ENCODE measurements at places on chromosomes 16 and 17.

- DNase-seq, result no peak
Observed at GRCh38 chr16:67339453-67339852, 12.8 kb downstream of the LRRC36 start.

- DNase-seq, result no peak
Observed at GRCh38 chr17:5592382-5592781, 8.1 kb upstream of the NLRP1 start.

- DNase-seq, result no peak
Observed at GRCh38 chr16:272633-273546, 2.9 kb downstream of the RGS11 start.

DNA sequence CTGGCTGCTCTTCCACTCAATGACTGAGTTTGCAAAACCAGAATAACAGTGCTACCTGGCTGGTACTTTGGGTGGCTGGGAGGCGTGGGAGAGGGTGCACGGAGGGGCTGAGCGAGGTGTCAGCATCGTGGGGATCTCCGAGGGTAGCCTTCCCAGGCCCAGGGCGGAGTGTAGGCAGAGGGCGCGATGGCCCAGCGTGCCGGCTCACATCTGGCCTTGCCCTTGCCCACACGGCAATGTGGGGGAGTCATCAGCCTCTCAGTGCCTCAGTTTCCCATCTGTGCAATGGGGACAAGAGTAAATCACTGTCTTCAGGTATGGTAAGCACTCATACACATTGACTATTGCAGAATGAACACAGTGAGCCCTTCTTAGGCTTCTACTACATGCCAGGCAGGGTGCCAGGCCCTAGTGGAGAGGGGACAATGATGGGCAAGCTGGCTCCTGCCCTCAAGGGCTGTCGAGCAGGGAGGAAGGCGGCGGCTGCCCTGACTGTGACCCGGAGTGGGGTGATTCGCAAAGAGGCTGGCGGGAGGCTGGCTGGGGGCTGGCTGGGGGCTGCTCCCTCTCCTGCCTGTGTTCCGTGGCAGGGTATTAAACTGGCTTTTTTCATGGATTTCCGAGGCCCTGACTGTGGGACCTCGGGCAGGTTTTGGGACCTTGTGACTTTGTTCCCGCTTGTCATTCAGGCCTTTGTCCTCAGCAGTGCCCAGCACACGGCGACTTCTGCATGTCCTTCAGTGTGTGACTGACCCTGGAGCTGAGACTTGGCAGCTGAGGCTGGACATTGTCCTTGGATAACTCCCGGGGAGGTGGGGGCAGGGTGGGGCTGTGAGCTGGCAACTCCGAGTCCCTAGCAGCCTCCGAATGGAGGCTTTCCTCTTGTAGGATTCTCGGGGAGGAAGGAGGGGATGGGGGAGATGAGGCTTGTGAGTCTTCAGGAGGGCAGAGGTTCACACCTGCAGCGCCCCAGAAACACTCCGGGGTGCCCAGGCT is 243.1 kb downstream of the SEC14L1 start:
- DNase-seq, result no peak

- DNase-seq, result no peak
Observed at GRCh38 chr16:12659871-12660270, 143.8 kb downstream of the CPPED1 start.

DNA sequence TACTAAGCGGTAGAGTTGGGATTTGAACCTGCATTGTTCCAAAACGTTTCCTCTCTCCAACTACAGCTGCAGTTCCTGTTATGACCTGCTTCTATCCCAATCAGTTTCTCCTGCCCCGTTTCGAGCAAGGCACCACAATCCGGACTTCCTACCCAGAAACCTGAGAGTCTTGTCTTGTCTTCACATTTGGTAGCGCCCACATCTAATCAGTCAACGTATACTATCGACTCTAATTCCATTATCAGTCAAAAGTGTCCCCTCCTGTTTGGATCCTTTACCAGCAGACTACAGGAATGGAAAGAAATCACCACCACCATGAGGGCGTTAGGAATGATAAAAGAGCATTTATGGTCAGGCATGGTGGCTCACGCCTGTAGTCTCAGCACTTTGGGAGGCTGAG is 124.6 kb downstream of the AXIN2 start:
- DNase-seq, result no peak

- DNase-seq, result no peak
Observed at GRCh38 chr16:60945225-60945624, 1091.0 kb downstream of the CDH8 start.

DNA sequence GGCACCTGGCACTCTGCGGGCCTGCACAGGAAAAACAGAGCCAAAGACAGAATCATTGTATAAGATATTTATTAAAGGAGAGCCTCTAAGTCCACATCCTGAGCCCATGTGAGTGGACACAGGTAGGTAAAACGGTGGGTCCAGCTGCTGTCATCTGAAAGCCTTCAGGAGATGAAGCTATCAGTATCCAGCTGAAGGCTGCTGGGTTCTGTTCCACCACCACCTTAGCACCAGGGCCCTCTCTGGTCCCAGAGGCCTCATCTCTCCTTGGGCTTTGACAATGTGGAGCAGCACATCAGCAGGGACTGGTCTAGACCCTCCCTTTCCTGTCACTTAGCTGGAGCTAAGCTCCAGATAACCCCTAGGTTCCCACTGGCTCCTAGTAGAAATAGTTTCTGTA is 7.3 kb downstream of the TMEM106A start:
- no peak for DNase-seq

DNA sequence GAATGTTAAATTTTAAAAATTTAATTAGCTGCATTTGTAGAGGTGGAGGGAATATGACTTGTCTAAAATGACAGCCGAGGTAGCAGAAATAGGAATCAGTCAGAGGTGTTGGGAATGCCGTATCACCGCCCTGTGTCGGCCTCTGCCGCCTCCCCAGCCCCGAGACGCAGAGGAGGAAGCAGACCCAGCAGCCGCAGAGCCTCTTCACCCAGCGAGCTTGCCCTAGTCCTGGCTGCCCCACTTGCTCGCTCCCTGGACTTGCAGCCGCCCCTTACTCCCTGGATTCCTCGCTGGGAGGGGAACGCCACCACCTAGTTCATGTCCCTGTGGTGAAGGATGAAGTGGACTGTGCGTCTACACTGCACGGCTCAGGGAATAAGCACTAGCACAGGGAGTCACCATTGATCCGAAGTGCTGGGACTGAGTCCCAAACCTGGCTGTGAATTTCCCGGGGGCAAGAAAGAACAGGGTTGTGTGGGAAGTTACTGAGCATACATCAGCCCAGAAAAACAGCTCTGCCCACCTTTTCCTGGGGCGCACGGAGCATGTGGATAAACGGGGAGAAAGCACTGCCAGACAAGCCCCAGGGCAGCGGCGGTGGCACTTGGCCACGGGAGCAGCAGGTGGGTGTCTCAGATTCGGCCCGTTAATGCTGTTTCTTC is 76.8 kb downstream of the RPTOR start:
- no peak for DNase-seq

GRCh38 chr16:78623796-78624195 is 524.3 kb downstream of the WWOX start:
- DNase-seq, result no peak

- no peak for DNase-seq
Observed at GRCh38 chr17:39219647-39220154, 6.0 kb downstream of the STAC2 start.

DNA sequence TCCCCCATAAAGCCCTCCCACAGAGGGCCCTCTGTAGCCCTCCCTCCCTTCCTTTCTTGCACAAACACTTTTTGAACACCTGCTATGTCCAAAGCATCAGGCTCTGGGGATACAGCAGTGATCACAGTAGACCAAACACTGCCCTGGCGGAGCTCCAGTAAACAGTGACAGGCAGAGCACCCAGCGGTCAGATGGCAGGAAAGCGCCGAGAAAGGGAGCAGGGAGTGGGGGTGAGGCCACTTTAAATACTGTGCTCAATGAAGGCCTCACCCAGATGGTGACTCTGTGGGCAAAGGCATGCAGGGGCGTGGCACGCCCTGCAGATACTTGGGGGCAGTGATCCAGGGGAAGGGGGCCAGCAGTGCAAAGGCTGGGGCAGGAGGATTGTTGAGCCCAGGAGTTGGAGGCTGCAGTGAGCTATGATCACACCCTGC is 7.6 kb downstream of the PRR29 start:
- no peak for DNase-seq

DNA sequence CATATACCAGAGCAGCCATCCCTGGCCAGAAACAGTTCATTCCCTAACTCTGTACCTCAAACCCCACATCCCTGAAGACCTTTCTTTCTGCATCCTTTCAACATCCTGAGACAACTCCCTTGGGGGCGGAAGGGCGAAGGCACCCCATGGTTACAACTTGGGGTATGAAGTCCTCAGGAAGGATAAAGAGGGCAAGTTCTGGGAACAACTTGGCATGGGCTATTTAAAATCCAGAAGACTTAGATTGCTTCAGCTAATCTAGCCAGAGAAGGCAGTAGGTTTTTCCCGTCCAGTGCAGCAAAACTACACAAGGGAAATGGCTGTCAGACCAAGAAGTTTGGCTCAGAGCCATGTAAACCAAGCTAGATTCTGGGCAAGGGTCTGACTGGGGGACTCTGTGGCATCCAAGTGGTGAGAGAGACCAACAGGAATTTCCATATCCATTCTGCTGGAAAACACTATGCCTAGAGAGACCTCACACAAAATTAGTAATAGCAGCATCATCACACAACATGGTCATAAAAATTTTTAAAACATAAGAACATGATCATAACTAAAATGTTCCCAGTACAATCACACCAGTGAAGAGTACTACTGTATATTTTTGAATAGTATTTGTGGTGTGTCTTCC is 113.2 kb downstream of the CDYL2 start:
- DNase-seq, result no peak

DNA sequence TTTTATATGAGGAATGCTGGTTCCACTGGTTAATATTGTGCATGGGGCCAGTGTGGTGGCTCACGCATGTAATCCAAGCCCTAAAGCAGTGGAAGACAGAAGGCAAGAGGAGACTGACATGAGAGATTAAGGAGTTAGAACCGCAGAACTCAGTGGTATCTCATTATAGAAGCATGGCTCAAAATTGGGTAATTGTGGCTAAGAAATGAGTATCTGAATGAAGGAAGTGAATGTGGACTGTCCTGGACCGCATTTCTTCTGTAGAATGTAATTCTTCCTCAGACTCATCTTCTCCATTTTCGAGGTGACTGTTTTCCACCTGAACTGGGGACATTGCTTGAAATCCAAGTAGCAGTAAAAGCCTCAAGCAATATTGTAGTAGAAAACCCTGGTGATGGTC is 42.6 kb upstream of the CDR2 start:
- DNase-seq, result no peak

DNA sequence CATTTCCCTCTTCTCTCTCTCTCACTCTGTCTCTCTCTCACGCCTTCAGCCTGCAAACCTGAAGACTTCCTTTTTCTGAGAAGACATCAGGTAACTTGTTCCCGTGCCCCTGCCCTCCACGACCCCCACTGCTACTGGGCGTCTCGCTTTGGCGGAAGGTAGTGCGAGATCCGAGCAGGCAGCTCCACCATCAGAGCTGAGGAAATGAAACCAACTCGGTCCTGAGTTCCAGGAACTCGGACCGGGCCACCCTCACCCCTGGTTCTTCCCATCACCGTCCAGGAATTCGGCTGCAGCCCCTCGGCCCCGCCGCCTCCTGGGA is 585 bp downstream of the MLKL start:
- no peak for DNase-seq

- no peak for DNase-seq
Observed at GRCh38 chr17:73770115-73770848, 126.0 kb upstream of the SDK2 start.

DNA sequence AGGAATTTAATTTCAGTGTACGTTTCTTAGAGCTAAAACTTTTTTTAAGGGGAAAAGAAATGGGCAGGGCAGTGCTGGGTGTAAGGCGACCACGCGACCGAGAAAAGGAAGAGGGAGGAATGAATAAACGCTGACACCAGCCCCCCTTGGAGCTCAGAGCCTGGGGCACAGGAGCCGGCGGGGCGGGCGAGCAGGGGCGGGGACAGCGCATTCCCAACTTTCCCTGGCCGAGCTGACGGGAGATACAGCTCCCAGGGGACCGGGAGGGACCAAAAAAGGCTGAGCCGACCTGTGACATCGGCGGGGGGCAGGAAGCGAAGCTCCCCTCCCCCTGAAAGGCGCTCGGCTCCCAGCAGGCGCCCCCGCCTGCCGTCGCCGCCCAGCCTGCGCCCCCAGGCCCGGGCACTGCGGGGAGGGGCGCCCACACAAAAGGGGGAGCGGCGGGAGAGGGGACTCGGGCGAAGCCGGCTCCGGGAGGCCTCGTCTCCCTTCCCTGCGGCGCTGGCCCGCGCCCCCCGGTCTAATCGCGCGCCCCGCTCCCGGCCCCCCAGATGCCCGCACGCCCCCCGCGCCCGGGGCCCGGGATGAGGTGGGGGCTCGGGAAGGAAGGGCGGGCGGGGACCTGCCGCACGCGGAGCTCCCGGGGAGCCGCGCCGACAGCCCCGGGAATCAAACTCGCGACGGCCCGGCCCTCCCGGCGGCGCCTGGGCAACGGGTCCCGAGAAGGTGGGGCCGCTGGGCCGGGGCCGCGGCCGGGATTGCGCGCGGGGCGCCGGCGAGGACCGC is 622 bp downstream of the CUEDC1 start:
- DNase-seq, result no peak

- no peak for DNase-seq
Observed at GRCh38 chr16:54030451-54030850, 256.1 kb downstream of the IRX3 start.

DNA sequence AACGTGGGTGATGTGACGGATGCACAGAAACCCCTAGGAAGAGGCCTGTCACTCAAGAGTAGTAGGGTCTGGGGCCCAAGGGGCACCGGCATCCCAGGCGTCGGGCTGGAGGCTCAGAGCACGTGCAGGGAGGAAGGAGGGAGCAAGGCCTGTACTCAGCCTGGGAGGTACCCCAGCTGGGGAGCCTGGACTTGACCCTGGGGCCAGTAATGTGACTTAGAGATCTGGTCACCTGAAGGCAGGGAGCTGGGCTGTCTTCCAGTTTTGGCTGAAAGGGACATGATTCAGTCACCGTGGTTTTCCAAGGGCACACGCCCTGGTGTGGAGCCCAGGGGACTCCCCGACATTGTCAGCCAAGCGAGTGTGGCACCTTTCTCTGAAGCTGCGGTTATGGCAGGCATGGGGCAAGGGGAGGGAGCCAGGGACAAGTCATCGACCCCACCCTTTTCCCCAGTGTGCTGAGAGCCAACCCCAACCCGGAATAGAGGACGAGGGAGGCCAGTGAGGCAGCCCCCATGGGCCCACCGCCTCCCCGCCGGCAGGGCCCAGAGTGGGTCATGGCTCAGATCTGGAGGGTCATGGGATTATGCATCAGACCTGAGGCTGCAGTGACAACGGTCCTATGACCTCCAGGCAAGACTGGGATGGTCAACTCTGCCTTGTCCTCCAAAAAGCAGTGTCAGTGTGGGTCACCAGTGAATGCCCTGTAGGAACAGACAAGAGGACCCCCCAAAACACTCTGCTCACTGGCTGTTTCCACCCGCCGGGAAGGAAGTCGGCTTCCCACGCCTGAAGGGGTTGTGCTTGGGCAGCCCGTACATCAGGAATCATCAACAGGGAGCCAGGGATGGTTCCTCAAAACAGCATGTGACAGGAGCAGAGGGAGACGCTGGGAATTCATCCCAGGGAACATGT is 41.9 kb downstream of the MEAK7 start:
- DNase-seq, result no peak

GRCh38 chr17:47254403-47254943 is 846 bp downstream of the ITGB3 start:
- no peak for DNase-seq

GRCh38 chr16:2155977-2156848 is 631 bp downstream of the TRAF7 start:
- no peak for DNase-seq

Data from stimulated activated CD8-positive, alpha-beta memory T cell treated with anti-CD3 and anti-CD28 coated beads, Interleukin-12 subunit alpha, Interleukin-12 subunit beta, amount 100 ng/mL, for 1 hour (primary cell).